ENCODE measurements at places on chromosomes 11 and 22. TPM values are rescaled to one million over a fixed set of nuclear protein-coding genes. Genes with fewer than 3 reads are reported as not detected.
A peak's percentile ranks its signal among the peaks of the same experiment; 100 is the strongest.

DNA sequence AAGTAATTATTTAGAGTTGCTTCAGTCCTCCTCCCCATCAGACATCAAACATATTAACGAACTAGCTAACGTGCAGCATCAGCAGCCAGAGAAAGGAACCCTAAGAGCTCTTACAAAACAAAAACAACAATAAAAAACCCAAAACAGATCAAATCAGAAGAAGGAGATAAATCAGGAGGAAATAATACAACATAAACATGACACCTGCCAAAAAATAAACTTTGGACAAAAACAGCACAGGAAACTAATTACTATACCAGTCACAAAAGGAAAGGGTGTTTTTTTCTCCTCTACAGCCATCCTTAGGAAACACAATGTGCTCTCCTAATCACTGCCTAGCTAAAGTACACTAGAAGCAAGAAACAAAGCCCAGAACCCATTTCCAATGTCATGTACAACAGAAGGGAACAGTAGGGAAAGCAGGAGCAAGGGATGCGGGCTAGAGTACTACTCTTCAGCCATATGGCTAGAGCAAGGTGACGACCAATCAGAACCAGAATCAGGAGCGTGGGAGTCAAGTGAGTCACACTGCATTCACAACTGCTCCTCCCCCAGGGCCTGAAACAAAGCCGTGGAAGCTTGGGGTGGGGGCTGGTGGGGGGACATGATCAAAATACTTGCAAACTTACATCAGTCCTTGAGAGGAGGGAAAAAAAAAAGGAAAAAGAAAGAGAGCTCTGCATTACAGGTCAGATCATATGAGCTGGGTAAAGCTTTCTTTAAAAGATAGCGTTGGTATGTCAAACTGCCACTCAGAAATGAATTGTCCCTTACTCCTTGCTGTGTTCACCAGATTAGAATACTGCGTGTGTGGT, 60.4 kb downstream of the LARGE2 start:
- peaks cover 26% of the 10 kb centered on the region for H3K4me1 ChIP-seq
- DNase-seq: no peak
- peak overlapping the region; percentile 45 for H3K27ac ChIP-seq
- H3K4me3 ChIP-seq: peak overlapping the region; percentile 23
- no peaks in the 10 kb centered on the region for H3K27me3 ChIP-seq

- peaks cover 22% of the 10 kb centered on the region for H3K4me1 ChIP-seq
- peaks cover 7% of the 10 kb centered on the region for H3K27me3 ChIP-seq
- H3K4me3 ChIP-seq: no peak overlapping the region
These were observed 14.6 kb upstream of the CELSR1 start for GRCh38 chr22:46551996-46552395.

GRCh38 chr11:71999798-72000197, 1.1 kb downstream of the IL18BP start:
- H3K27me3 ChIP-seq: no peaks in the 10 kb centered on the region
- peaks cover 8% of the 10 kb centered on the region for H3K36me3 ChIP-seq
- peak overlapping the region; percentile 50 for H3K27ac ChIP-seq
- H3K4me3 ChIP-seq: no peak overlapping the region

DNA sequence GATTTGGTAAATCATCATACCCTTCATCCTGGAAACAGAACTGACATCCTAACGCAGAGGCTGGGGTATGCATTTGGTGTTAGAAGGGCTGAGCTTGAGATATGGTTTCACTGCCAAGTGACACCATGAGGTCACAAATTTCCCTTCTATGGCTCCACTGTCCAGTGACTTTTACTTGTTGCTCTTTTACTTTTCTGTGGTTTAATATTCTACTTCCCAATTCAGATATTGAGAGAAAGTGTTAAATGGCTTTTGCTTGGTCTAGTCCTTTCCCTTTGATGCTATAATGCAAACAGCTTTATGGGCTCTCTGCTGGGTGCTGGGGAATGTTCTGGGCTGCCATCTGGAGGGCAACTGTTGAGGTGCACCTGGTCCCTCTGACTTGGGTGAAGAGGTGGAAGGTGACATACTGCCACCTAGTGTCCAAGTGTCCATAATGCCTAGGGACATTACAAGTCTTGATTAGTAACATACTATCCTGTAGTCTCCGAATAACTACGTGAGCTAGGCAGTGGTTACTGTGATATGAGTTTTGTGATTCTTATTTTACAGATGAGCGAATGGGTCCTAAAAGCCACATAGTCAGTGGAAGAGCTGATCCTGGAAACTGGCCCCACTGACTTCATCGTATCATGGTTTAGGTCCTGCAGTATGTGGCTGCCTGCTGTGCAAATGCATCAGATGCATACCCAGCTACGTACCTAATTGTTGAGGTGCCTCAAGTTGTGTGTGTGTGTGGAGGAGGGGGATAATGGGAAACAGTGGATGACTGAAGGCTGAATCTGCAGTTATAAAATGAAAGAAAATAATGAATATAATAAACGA, 149.1 kb upstream of the RAG2 start:
- H3K36me3 ChIP-seq: no peaks in the 10 kb centered on the region
- peak overlapping the region; percentile 19 for H3K27ac ChIP-seq
- DNase-seq: peak; percentile 87
- H3K27me3 ChIP-seq: peaks cover 24% of the 10 kb centered on the region

OR8I2 gene
- total RNA-seq: not detected

OR8B8 gene
- 0.14 TPM for total RNA-seq

DNA sequence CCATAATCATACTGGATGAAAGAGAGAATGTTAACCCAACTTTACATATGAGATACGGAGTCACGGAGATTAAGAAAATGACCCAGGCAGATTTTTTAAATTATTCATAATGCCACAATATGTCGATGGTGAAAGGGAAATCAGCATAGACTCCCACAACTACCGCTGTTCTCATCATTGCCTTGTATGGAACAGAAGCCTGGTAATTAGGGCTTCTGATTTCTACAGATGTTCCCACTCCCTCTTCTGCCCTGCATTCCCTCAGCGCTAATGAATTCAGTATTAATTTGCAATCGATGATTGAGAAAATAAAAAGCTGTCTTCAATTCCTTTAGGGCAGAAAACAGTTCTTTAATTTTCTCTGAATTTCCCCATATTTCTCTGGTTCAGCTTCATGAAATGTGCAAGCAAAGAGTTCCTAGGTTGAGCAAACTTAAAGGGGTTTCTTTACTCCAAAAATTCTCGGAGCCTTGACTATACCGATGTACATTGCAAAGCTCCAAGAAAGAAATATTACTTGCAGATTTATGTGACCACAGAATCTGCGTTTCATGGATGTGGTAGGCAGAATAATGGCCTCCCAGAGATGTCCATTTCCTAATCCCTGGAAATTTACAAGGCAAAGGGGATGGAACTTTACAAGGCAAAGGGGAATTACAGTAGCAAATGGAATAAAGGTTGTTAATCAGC, 134.9 kb upstream of the ZC3H12C start:
- no peaks in the 10 kb centered on the region for H3K27me3 ChIP-seq
- H3K4me3 ChIP-seq: no peak overlapping the region
- no peak for DNase-seq
- H3K4me1 ChIP-seq: peaks cover 6% of the 10 kb centered on the region

DNA sequence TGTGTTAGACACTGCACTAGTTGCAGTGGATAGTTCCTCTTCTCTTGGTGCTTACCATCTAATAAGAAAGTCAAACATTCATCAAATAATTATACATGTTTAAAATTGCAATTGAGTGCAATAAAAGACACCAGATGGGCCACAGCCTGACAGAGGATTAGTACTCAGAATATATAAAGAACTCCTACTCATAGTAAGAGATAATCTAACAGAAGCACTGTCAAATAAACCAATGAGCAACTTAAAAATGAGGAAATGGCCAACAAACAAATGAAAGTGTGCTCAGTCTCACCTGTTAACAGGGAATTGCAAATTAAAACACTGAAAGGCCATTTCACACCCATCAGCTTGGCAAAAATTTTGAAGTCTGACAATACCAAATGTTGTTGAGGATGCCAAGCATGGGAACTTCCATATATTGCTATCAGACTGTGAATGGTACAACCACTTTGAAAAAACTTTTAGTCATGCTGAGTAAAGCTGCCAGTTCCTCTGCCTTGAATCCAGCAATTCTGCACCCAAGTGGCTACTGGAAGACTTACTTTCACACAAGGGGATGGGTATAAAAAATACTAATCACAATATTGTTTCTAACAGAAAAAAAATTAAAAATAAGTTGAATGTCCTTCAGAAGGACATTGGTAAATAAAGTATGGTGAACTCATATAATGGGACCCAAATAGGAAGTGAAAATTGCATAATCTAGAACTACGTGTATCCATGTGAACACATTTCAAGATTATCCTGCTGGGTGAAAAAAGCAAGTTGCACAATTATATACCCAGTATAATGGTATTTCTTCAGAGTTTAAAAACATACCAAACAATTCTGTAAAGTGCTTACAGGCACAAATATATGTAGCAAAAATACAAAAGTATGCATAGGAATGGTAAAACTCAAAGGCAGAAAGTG, 41.4 kb upstream of the CREB3L1 start:
- peaks cover 48% of the 10 kb centered on the region for H3K27me3 ChIP-seq
- DNase-seq: no peak
- H3K36me3 ChIP-seq: no peaks in the 10 kb centered on the region
- H3K4me3 ChIP-seq: peak overlapping the region; percentile 78

Data from type B pancreatic cell (in vitro differentiated cells).